ENCODE measurements at places on chromosomes 12 and 14.

DNA sequence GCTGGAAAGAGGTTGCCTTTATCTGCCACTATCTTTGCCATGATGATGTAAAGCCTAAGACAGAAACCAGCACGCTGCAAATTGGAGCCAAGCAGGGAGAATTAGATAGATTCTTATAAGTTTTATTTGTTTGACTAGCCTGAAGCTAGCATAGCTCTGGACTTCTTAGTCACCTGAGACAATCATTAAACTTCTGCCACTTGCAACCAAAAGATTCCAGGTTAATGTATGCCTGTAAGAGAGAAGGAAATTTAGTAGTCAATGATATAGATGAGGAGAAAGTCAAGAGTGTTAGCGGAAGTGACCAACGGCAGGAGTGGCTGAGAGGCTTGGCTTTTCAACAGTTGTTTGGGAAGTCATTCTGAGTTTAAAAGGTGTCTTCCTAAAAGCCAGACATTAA, 1106.6 kb downstream of the VRK1 start:
- DNase-seq = no peak

GRCh38 chr14:71645656-71646055, 286.6 kb upstream of the RGS6 start:
- no peak for DNase-seq

GRCh38 chr12:9404469-9405260, 196.5 kb upstream of the PZP start:
- no peak for DNase-seq

DNA sequence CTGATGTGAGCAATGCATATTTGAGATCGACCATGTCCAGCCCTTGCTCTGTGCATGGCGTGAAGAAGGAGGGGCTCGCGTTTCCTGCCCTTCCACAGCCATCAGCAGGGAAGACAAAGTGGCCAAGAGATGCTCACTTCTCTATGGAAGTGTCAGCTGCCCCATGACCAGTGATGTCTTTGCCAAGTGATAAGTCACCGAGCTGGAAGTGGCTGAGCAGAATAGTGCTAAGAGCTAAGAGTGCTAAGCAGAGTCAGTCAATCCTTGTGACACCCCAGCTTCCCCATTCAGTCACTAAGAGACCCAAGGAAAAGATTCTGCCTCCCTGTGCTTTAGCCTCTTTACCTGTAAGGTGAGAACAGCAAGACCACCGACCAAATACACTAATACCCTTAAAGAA, 50.5 kb upstream of the CEP83 start:
- no peak for DNase-seq

DNA sequence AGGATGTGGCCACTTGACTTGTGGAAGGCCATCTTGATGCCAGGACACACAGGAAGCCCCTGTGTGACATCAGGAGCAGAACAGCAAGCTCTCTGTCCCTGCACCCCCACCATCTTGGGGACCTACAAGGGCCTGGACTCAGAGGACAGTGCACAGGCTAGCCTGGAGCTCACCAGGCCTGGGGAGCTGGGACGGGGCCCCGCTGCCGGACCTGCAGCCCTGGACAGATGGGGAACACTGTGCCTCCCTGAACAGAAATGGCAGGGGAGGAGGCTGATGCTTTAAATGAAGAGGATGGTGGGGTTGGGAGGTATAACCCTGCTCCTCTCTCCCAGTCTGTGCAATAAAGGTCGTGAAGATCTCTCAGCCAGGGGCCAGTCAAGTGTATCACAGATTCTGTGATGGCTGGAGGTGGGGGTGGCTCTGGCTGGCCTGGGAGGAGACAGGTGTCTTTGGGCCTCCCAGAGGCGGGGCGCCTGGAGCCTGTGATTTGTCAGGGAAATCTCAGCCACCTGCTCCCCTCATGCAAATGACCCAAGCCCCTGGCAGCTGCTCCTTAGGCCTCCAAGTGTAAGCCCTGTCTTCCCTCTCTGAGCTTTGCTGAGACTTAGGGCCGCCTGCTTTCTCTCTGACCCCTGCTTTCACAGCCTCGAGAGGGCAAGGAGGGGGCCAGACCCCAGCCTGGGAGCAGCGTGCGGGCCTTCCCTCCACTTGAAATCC, 1.1 kb upstream of the GNB3 start:
- DNase-seq = no peak

- DNase-seq = no peak
These were observed 65.8 kb upstream of the SLC8A3 start for GRCh38 chr14:70254476-70254961.

- DNase-seq = no peak
These were observed 73.3 kb downstream of the CEP128 start for GRCh38 chr14:80868260-80868659.

DNA sequence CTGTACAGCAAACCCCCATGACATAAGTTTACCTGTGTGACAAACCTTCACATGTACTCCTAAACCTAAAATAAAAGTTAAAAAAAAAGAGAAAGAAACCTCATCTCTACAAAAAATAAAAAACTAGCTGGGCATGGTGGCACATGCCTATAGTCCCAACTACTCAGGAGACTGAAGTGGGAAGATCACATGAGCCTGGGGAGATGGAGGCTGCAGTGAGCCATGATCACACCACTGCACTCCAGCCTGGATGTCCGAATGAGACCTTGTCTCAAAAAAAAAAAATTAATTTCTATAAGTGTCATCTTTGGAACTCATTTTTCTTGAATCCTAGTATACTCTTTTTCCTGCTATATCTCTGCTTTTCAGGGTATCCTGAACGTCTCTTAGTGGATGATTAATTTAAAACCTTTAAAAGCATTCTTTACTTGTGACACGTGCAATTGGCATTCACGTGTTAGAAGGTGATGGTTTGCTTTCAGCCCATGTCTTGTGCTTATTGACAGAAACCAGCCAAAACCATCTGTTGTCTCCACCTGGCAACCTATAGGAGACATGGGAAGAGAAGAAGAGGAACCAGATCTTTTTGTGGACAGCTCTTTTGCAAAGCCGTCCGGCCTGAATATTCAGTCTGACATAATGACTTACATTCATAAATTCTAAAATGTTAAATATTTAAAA, 30.6 kb upstream of the PPFIBP1 start:
- no peak for DNase-seq

GRCh38 chr14:79420725-79421124, 790.6 kb downstream of the DIO2 start:
- no peak for DNase-seq

Data from activated T-helper 1 cell treated with Interleukin-2 at 50 U/mL for 16 hours (primary cell).